A549 treated with DMSO at 1 μM for 4 hours (cell line): ENCODE measurements at places on chromosomes 6 and 20. TPM values are rescaled to one million over a fixed set of nuclear protein-coding genes. Genes with fewer than 3 reads are reported as not detected.

ZSWIM3 gene
- total RNA-seq, result 1.4 to 1.8 TPM (median 1.5 TPM) in 5 replicates

GPR63 gene
- 0.53 to 0.68 TPM (median 0.61 TPM) in 5 replicates for total RNA-seq

KCNQ5 gene
- 1.4 to 2.7 TPM (median 2.0 TPM) in 5 replicates for total RNA-seq

MAP3K5 gene
- total RNA-seq, result 2.3 to 3.9 TPM (median 3.5 TPM) in 5 replicates

LGSN gene
- total RNA-seq, result 2.7 to 4.8 TPM (median 4.1 TPM) in 5 replicates

MRAP2 gene
- 0.96 to 1.5 TPM (median 1.3 TPM) in 5 replicates for total RNA-seq

GMPR gene
- 0.30 to 0.59 TPM (median 0.33 TPM) in 5 replicates for total RNA-seq

NINL gene
- total RNA-seq, result 11.7 to 14.6 TPM (median 11.9 TPM) in 5 replicates

NOX3 gene
- total RNA-seq, result not detected in 5 replicates

JAG1 gene
- 44.4 to 59.6 TPM (median 53.7 TPM) in 5 replicates for total RNA-seq

FOXF2 gene
- 18.6 to 24.9 TPM (median 22.4 TPM) in 5 replicates for total RNA-seq

DNAH8 gene
- not detected in 5 replicates for total RNA-seq

GGTLC1 gene
- total RNA-seq, result not detected in 5 replicates

C2 gene
- total RNA-seq, result 0.31 to 0.48 TPM (median 0.36 TPM) in 5 replicates

RIMS4 gene
- total RNA-seq, result 1.2 to 1.9 TPM (median 1.6 TPM) in 5 replicates

TUBB1 gene
- total RNA-seq, result 0.02 TPM in 1 of 5 replicates, not detected in the others

SLC17A1 gene
- 0.06 TPM in 2 of 5 replicates, not detected in the others for total RNA-seq

ARID1B gene
- 14.4 to 20.0 TPM (median 18.2 TPM) in 5 replicates for total RNA-seq

DTD1 gene
- total RNA-seq, result 75.4 to 81.2 TPM (median 78.7 TPM) in 5 replicates

BMP6 gene
- total RNA-seq, result 14.1 to 21.4 TPM (median 18.5 TPM) in 5 replicates

CRISP2 gene
- total RNA-seq, result not detected in 5 replicates

KCNG1 gene
- total RNA-seq, result 15.5 to 27.0 TPM (median 18.8 TPM) in 5 replicates

BCLAF1 gene
- total RNA-seq, result 60.9 to 95.2 TPM (median 84.7 TPM) in 5 replicates

TMEM217 gene
- total RNA-seq, result 0.66 to 1.0 TPM (median 0.85 TPM) in 5 replicates

EPHA7 gene
- total RNA-seq, result 0.04 to 0.16 TPM (median 0.11 TPM) in 5 replicates

EMILIN3 gene
- total RNA-seq, result 0.25 to 0.54 TPM (median 0.43 TPM) in 5 replicates

IGF2R gene
- 29.2 to 35.9 TPM (median 34.1 TPM) in 5 replicates for total RNA-seq

KCNS1 gene
- not detected in 5 replicates for total RNA-seq

SLC32A1 gene
- not detected in 5 replicates for total RNA-seq

KCNK16 gene
- total RNA-seq, result not detected in 5 replicates

PRND gene
- total RNA-seq, result not detected in 5 replicates

GNRH2 gene
- 0.25 to 0.26 TPM in 2 of 5 replicates, not detected in the others for total RNA-seq

SLPI gene
- 9.1 to 13.4 TPM (median 11.7 TPM) in 5 replicates for total RNA-seq

ECT2L gene
- not detected in 5 replicates for total RNA-seq

PRL gene
- not detected in 5 replicates for total RNA-seq

NT5E gene
- 31.5 to 51.7 TPM (median 39.4 TPM) in 5 replicates for total RNA-seq
